Stimulated activated CD4-positive, alpha-beta T cell treated with anti-CD3 and anti-CD28 coated beads, TNF-alpha, amount 100 ng/mL, for 4 hours (primary cell): ENCODE measurements at places on chromosomes 1 and 21.

DNA sequence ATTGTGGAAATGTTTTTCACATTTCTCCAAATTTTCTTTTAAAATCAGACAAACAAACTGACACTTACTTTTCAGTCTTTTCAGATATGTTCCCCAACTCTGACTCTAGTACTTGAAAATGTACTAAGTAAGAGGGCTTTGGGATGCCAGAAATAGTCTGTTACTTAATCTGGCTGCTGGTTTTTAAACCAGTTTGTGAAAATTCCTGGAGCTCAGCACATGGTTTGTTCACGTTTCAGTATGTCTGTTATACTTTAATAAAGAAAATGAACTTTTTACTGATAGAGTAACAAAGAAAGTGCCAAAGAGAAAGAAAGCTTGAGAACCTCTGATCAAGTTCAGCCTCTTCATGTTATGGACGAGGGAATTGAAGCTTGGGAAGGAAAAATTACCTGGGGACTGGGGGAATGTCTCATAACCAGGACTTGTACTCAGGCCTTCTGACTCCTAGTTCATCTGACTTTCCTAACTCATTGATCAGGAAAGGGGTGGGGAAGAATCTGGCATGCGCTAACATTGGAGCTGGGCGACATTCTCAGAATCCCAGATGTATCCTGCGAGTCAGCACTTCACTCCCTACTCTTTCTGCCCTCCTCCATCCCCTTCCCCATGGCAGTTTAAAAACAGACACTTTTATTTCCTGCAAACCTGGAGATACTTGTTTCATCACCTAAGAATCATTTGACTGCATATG is 30.8 kb upstream of the DNAJC6 start:
- no peak for DNase-seq

DNA sequence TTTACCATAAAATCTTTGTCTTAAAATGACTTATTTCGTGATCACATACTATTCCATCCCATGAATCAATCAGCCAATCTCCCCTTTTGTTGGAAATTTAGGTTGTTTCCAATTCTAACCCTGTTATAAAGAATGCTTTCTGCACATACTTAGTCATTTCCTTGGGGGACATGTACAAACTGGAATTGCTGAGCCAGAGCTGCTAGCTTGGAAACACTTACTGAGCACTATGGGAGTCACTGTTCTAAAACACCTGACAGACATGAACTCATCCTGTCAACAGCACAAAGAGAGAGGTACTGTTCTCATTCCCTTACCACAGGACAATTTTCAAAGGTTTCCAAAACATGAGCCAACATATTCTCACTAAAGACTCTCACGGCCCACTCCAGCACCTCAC is 32.1 kb downstream of the AK2 start:
- DNase-seq = no peak

GRCh38 chr1:163290025-163290640 is 31.6 kb upstream of the NUF2 start:
- DNase-seq = no peak

DNA sequence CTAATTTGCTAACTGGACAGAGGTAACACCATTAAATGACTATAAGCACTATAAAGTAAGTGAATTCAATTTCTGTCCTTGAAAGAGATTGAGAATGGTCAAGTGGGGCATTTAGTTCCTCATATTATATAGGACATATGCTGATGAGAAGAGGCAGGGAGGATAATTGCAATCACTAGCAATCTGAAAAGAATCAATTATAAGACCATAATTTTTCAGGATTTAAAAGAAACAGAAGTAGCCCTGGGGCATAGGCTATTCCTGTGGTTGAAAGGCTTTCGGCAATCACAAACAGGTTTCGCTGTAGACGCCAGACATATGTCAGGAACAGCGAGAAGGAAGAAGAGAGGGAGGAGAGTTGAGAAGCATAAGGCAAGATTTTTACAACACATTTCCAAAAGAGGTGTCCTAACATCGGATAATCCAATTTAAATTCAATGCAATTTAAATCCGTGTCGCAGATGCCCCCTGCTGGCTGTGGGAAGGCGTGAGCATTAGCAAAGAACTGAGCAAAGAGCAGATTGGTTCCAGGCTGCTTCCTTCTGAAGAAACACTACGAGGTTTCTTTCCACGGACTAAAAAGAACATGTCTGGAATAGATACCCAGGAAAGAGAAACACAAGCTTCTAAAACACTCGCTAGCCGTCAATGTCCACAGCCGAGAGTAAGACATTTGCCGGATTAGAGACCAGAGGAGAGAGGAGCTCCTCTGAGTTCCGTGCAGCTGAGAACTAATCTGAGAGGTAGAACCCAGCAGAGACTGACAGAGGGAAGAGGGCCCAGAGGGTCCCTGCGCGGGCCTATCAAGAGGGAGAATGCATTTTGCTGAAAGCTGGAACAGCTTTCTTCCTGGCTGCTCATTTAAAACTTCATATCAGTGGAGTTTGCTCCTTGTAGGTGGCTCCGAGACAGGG is 27.9 kb downstream of the RGS5 start:
- no peak for DNase-seq

GRCh38 chr1:58597076-58597475 is 20.0 kb upstream of the TACSTD2 start:
- no peak for DNase-seq

DNA sequence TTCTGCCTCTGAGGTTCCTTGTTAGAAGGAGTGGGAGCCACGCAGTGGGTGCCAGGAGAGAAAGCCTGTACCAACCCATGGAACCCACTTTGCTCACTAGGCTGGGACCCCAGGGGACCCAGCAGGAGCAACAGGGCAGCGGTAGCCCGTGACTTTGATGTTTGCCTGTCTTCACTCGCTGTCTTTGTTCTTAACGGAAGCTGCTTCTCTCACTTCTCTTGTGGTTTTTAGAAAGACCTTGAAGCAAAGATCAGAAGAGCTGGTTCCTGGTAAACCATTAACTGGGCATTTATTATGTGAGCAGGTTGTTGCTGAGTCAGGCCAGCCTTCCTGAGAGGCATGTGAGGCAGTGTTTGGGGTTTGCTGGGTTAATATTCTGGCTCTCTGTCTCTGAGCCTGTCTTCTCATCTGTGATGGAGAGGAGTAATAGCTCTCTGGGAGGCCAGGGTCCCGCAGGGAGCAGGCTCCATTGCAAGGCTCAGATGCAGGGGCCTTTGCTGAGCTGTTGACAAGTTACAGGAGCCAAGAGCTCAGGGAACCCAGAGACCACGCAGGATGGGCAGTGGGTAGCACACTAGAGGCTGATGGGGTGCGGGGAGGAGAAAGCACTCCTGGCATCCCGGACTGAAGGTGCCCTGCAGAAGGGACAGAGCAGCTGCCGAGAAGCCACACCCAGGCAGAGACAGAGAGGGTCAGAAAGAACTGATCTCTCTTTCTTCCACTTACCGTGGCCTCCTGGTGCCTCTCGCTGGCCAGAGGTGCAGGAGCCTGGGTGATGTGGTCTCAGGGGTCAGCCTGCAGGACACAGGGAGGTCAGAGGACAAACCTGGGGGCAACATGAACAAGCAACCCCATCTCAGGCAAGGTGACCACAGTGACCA is 367.5 kb upstream of the C1orf174 start:
- no peak for DNase-seq

GRCh38 chr1:1470626-1471388 is 758 bp upstream of the ATAD3B start:
- DNase-seq = no peak

- no peak for DNase-seq
Observed at GRCh38 chr1:19045898-19046880, 89.7 kb upstream of the IFFO2 start.

- no peak for DNase-seq
Observed at GRCh38 chr21:29953072-29953471, 13.3 kb upstream of the GRIK1 start.

DNA sequence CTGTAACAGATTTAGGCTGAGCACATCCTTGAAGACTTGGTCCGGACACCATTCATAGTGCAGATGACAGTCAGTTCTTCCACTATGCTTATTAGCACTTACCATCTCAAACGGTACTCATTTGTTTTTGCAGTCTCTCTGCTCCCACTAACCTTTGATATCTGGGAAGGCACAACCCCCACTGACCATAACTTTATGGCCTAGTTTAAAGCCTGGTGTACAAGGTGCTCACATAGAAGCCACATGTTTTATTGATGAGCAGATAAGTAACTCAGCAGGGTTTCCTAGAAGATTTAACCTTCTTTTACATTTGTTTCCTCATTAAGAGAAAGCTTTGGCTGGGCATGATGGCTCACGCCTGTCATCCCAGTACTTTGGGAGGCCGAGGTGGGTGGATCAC is 119.3 kb upstream of the MAGI3 start:
- DNase-seq = no peak

GRCh38 chr1:14141656-14142055 is 441.7 kb downstream of the PRDM2 start:
- DNase-seq = no peak

GRCh38 chr1:235917267-235917811 is 50.6 kb upstream of the LYST start:
- peak; percentile 47 for DNase-seq

DNA sequence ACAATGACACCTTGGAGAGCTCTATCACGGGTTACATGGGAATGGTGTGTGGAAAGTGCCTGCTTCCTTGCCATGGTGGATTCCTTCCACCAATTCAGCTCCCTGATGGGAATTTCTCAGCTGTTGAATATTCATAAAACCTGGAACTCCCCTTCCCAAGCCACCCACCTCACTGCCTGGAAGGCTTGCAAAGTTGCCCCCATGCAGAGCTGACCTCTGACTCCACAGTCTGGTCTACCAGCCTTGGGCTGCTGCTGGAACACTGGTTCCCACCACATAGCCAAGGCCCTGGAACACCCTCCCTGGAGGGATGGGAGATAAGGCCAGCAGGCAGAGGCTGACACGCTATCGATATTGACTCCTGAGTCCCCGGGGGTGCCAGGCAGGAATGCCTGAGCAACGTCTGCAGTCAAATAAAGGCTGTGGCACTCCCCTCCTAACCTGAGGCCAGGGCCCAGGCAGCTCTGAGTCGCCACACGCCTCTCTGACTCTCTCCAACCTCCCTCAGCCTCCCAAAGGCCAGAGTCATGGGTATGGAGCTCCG is 8.8 kb downstream of the CCDC24 start:
- no peak for DNase-seq

GRCh38 chr1:97082160-97082848 is 360.7 kb downstream of the PTBP2 start:
- no peak for DNase-seq

DNA sequence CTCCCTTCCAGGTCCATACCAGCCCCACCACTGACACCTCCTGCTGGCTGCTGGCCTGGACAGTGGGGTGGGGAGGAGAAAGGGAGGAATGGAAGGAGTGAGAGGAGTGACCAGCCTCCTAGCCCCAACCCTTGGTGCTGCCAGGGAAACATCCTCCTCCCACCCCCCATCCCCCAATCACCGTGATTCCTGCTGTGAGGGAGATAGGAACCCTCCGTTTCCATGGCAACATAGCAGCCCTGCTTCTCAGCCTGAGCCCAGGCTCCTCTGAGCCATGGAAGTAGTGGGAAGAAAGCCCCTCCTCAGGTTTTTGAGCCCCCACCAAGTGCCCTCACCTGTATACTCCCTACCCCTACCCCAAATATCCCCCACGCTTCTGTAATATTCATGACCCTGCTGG is 44.4 kb upstream of the SCMH1 start:
- DNase-seq = no peak

DNA sequence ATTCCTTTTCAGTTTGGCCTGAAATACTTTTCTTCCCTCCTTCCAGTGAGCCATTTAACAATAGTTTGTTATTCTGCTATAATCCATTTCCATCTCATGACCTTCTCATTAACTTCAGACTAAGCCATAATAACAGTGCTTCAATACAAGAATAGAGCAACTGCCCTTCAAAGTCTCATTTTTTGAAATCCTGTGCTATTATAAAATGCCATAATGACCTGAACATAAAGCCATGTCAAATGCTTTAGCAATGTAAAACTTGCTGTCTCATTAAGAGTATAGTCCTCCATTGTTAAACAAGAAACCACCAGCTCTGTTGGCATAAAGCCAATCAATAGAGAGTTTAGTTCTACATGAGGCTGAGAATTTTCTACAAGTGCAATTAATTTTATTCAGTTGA is 9.6 kb upstream of the PIGK start:
- no peak for DNase-seq

DNA sequence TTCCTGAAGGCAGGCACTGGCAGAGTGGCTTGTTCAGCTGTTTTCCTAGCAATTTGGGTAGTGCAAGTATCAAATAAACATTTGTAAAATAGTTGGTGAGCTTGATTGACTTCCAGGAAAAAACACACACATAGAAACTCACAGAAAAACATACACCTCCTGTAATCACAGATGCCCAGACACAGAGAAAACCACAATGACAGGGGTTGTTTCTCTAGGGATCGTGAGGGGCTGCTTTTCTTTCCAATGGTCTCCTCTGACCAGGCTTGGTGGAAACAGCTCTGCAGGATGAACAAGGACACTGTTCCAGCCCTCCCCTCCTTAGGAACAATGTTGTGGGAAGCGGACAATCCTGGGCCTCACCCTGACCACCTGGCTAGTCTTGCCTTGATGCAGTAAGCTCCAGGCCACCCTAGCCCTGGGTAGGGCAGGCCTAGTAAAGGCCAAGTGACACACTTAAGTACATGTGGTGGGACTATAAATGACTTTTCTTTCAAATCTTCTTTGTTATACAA is 142.5 kb upstream of the HMGB4 start:
- no peak for DNase-seq

GRCh38 chr1:205542367-205542766 is 37.9 kb downstream of the CDK18 start:
- DNase-seq = no peak

- DNase-seq = no peak
Observed at GRCh38 chr1:165924117-165924516, 96.7 kb downstream of the UCK2 start.

- DNase-seq = no peak
Observed at GRCh38 chr1:179313004-179313403, 19.4 kb downstream of the SOAT1 start.

DNA sequence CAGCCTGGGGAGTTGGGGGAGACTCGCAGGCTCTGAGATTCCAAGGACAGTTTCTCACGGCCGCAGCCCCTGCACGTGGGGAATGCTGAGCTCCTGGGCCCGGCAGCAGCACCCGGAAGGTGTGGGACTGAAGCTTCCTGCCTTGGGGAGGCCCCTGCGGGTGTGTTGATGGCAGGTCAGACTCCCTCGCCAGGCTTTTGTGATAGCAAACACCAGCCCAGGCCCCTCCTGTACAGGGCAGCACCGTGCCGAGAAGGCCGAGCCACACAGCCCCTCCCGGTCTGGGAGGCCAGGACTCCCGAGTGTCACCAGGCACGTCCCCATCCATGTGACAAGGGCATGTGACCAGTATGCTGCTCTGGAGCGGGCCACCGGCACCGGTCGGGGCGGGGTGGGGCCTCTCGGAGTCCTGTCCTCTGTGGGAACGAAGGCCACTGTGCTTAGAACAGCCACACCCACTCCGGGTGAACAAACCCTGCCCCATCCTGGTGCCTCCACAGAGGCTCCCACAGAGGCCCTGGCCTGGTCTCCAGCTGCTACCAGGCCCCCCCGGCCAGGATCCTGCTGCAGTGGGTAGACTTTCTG is 31.1 kb upstream of the ARHGEF16 start:
- DNase-seq = no peak
